T-cell (primary cell): ENCODE measurements at places on chromosomes 1 and 21.

GRCh38 chr1:109559995-109560394 is 11.6 kb downstream of the GNAI3 start:
- no peak for DNase-seq

GRCh38 chr1:157073944-157074685 is 25.5 kb downstream of the ETV3L start:
- no peak for DNase-seq

GRCh38 chr1:67767103-67767782 is 66.0 kb downstream of the GNG12 start:
- DNase-seq, result no peak

GRCh38 chr1:201185527-201186128 is 5.0 kb upstream of the IGFN1 start:
- DNase-seq, result no peak

GRCh38 chr1:109256085-109256484 is 6.7 kb downstream of the CELSR2 start:
- no peak for DNase-seq

DNA sequence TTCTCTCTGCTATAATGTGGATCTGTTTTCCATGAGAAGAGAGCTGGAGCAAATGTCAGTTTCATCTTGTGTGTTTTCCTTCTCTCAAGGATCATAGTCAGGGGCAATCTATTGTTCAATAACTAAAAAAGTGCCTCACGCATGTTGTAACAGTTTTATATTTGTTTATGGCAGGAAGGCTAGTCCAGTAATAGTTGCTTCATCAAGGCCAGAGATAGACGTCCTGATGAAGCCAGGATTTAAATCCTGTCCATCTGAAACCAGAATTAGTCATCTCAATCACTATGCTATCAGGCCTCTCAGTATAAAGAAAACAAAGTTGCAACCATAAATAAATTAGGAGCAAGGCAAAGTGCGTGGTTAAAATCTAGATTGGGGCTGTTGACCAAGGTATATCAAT is 30.2 kb upstream of the DUSP10 start:
- no peak for DNase-seq

DNA sequence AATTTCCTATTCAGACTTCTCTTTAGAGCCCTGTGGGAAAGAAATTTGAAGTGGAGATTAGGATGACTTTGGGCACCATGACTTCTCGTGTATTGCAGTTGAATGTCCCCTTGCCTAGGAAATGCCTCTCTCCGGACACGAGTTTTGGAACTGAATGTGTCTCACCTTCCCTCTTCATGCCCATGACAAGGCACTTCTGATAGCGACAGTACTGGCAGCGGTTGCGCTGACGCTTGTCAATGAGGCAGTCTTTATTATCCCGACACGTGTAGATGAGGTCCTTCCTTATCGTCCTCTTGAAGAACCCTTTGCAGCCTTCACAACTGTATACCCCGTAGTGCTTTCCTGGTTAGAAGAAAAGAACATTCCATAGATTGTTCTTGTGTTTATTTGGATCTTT is 28.1 kb downstream of the RXRG start:
- no peak for DNase-seq

DNA sequence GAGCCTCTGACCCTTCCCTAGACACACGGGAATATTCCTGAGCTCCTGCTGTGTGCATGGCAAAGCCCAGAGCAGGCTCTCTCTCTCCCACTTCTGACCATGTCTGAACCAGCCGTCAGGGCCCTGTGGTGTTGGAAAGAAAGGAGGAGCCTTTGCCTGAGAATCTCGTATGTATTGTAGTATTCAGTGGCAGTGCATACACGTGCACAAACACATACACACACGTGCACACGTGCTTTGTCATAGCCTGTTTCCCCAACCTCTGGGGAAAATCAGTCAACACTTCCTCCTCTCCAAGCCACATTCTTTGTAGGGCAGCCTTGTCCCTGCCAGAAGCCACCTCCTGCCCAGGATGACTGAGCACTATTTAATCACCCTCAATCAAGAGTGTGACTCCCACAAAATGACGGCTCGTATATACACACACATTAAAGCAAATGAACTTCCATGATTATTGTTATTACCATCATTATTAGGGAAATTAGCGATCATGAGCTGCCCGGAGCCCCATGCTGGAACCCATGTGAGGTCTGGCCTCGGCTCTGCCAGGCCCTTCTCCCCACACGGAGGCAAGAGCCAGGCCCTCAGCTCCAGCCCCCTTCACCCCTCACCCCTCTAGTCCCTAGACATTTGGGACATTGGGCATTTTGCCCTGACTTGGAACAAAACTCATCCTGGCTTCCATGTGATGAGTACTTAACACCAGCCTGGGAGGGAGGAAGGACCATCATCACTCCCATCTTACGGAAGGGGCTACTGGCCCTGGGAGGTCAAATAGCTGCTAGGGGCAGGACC is 331.9 kb downstream of the NPHP4 start:
- DNase-seq, result no peak

- no peak for DNase-seq
These were observed 142.7 kb upstream of the UBE2U start for GRCh38 chr1:64060611-64061302.

DNA sequence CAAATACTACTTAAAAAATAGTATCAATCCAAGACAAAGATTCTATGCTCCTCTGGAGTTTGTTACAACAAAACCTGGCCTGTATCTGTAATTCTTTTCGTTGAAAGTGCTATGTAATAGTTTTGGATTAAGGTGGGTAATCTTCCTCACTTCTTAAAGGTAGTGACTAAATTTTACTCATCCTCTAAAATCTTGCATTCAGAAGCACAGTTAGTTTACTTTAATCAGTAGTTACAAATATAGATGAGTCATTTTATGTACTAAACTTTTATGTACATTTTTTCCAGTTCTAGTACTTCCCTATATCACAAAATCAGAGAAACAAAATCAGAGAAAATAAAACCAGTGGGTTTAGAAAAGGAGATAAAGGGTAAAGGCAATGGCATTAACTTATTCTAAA is 51.3 kb downstream of the ZNHIT6 start:
- no peak for DNase-seq
